ENCODE measurements at places on chromosomes 5 and 9. TPM values are rescaled to one million over a fixed set of nuclear protein-coding genes. Genes with fewer than 3 reads are reported as not detected.

DNA sequence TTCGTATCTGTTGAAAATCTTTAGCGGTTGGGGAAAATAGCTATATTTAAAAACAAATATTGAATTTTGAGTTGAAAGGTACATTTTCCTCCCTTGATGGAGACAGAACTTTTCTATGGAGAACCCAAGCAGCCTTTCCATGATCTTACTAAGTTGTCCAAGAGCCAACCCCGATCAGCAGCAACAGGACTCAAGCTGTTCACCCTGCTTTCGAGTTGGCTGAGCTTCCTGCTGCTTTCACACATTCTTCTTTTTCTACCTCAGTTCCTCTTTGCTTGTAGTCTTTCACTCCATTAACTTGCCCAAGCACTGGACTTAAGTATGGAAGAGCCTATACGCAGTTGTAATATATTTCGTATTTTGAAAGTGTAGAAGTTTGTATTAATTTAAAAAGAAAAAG, 59.4 kb downstream of the IL6ST start:
- H3K4me1 ChIP-seq: peaks cover 1% of the 10 kb centered on the region

The AGTPBP1 gene
- total RNA-seq: 25.8 TPM

- H3K4me3 ChIP-seq: no peak overlapping the region
- H3K36me3 ChIP-seq: no peaks in the 10 kb centered on the region
- H3K27ac ChIP-seq: no peak overlapping the region
- H3K27me3 ChIP-seq: peaks cover 3% of the 10 kb centered on the region
- H3K4me1 ChIP-seq: no peaks in the 10 kb centered on the region
- DNase-seq: no peak
These were observed 154.3 kb downstream of the ICE1 start for GRCh38 chr5:5576744-5577143.

DNA sequence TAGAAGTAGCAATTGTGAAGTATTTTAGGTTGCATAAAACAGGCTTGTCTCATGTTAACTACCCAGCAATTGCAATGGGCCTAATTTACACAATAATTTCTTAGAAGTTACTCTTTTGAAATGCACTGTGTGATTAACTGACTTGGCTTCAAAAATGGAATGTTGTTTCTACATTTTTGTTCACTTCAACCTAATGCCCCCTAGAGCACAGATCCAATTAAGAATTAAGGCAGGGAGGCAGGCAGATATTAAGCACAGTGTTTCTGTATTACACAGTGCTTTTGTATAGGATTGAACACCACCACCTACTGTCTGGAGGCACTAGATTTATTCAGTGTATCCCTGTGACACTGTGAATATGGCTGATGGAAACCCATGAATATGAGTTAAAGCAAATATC, 302.1 kb downstream of the FBXL17 start:
- H3K27ac ChIP-seq: no peak overlapping the region
- H3K27me3 ChIP-seq: no peaks in the 10 kb centered on the region
- no peak overlapping the region for H3K4me3 ChIP-seq
- no peaks in the 10 kb centered on the region for H3K36me3 ChIP-seq
- H3K4me1 ChIP-seq: no peaks in the 10 kb centered on the region
- DNase-seq: no peak

- DNase-seq: peak; percentile 91
- peak overlapping the region; percentile 99 for H3K4me3 ChIP-seq
- no peaks in the 10 kb centered on the region for H3K27me3 ChIP-seq
- H3K36me3 ChIP-seq: peaks cover 26% of the 10 kb centered on the region
These were observed 1.2 kb downstream of the ST8SIA4 start for GRCh38 chr5:100901821-100902341.

The COQ4 gene
- total RNA-seq: 60.7 TPM

The DMXL1 gene
- 25.6 TPM for total RNA-seq

Data from activated CD4-positive, alpha-beta T cell treated with anti-CD3 and anti-CD28 coated beads, Interleukin-2, amount 10 ng/mL, durations not matched to agents 24 days and 14 days (primary cell).